Stimulated activated CD4-positive, alpha-beta T cell treated with anti-CD3 and anti-CD28 coated beads, Interleukin-1b, Interleukin-23, amount 100 ng/mL, for 1 hour (primary cell): ENCODE measurements at places on chromosomes 2 and 18.

GRCh38 chr2:125564471-125564870 is 1091.5 kb upstream of the GYPC start:
- no peak for DNase-seq

DNA sequence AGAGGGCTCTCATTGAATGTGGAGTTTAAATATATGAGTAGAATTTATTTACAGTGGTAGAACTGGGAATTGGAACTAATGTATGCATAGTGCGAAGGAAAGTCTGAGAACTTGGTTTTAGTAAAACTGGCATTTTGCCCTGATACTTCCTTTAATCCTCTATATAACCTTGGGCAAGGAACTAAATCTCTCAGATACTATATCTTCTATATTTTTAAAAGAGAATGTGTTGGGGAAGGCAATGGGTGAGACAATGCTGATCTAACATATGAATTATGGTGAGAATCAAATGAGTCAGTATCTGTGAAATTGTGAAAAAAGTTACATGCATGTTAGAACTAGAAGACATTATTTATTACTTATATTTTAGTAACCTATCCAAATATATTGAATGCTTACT is 2109.4 kb upstream of the PIK3C3 start:
- DNase-seq = no peak

GRCh38 chr2:18482666-18483065 is 77.8 kb downstream of the RDH14 start:
- DNase-seq = no peak

DNA sequence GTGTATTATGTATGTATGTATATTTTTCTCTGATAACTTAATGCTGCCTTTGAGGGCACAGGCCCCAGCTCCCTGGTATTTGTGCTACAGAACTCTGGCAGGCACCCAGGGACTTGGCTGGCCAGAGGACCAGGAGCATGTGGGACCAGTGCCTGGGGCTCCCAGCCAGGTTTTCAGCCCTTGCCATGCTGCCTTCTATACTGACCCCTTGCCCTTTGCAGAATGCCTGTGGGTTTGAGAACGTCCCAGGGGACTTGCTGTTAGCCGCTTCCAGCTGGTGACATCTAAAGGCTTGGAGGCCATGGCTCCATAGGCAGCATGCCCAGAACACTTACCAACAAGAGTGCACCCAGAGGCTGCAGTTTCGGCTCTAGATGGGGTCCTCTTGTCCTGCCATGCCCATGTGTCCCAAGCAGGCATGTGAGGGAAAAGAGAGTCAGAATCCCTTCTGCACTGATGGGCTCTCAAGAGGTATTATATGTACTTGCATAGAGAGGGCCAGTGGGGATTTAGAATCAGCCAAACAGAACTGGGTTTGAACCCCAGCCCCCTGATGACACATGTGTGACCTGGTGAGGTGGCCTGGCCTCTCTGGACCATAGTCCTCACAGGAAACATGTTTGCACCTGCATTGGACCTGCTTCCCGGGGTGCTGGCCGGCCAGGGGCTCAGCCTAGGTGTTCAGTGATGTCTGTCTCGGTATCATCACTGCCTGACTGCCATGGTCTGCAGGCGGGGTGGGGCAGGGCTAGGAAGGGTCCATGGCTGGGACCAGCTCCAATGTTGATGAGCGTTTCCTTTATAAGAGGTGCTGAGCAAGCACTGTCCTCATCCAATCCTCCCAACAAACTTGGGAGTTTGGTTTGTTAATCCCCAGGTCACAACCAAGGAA is 119.2 kb upstream of the FHL2 start:
- no peak for DNase-seq
